ENCODE measurements at places on chromosomes 12 and 14. TPM values are rescaled to one million over a fixed set of nuclear protein-coding genes. Genes with fewer than 3 reads are reported as not detected.

DNA sequence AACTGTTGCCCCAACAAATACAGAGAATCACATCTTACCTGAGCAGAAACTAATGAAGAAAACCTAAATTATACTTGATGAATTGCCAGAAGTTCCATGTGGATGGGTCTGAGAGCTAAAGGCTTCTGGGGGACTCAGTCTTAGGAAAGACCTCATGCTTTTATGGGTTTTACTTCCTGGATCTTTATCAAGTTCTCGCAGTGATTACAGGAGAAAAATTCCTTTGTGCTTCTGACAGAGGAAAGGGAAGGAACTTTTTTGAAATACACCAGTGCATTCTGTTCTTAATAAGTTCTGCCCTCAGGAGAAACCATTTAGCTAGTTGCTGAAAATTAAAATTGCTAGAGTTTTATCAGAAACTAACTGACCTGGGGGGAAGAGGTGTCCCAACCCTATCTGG lies 203.9 kb upstream of the KITLG start:
- no peak for DNase-seq
- H3K36me3 ChIP-seq = no peaks in the 10 kb centered on the region
- H3K27me3 ChIP-seq = no peaks in the 10 kb centered on the region

GRCh38 chr12:70756791-70757190 lies 119.6 kb upstream of the PTPRB start:
- no peak overlapping the region for H3K4me3 ChIP-seq
- H3K4me1 ChIP-seq = peaks cover 6% of the 10 kb centered on the region
- no peaks in the 10 kb centered on the region for H3K27me3 ChIP-seq
- peak overlapping the region; percentile 80 for H3K27ac ChIP-seq

GRCh38 chr12:65699251-65699650 lies 125.0 kb upstream of the HMGA2 start:
- DNase-seq = peak; percentile 73
- H3K27ac ChIP-seq = no peak overlapping the region
- H3K36me3 ChIP-seq = no peaks in the 10 kb centered on the region
- H3K4me3 ChIP-seq = no peak overlapping the region
- no peaks in the 10 kb centered on the region for H3K27me3 ChIP-seq

DNA sequence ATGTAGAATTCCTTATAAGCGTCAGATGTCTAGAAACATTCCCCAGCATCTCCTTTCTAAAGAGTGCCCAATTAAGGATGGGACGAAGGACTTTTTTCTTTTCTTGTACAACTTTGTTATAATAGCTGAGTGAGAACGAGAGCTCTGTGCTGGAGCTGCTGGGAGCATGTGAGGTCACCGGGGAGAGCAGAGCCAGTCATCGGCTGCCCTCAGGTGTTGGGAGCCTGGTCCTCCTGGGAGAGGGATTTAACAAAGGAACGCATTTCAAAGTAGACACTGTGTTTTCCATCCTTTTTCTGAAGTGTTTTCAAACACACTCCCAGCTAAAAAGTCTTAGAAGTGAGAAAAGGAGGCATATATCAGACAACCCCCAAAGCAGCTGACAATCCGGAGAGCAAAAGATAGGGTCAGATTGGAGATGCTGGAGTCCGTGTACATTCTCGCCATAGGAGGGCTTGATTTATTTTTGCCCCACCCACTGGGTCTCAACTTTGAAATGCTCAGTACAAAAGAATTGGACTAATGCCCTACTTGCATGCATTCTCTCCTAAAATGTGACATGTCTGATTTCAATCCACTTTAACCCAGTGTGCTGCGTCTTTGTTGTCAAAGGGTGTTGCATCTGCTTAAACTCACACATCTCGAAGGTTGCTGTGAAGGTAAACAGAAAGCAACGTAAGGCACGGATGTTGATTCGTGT lies 50.8 kb upstream of the PIWIL1 start:
- H3K27ac ChIP-seq = no peak overlapping the region
- DNase-seq = no peak

- H3K4me1 ChIP-seq = peaks cover 6% of the 10 kb centered on the region
- H3K27me3 ChIP-seq = no peaks in the 10 kb centered on the region
- peak; percentile 81 for DNase-seq
- H3K36me3 ChIP-seq = no peaks in the 10 kb centered on the region
- no peak overlapping the region for H3K27ac ChIP-seq
These were observed 136.3 kb downstream of the SCARB1 start for GRCh38 chr12:124727264-124727800.

DNA sequence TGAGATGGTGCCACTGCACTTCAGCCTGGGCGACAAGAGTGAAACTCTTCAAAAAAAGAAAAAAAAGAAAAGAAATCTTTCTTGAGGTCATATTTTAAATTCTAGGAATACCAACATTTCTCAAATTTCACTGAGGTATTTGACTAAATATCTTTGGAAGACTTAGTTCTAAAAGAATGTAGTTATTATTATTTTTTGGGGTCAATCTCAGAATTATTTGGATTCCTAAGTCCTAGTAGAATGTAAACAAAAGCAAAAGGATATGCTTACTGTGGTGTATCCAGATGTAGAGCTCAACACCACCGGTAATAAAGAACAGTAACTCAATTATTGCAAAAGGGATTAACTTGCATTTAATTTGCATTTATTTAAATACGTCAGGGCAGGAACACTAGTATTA lies 25.0 kb downstream of the PRICKLE1 start:
- H3K27me3 ChIP-seq = no peaks in the 10 kb centered on the region
- no peak overlapping the region for H3K27ac ChIP-seq
- H3K4me3 ChIP-seq = no peak overlapping the region
- no peak for DNase-seq
- peaks cover 11% of the 10 kb centered on the region for H3K4me1 ChIP-seq

- H3K4me3 ChIP-seq = no peak overlapping the region
- peaks cover 41% of the 10 kb centered on the region for H3K36me3 ChIP-seq
- H3K27me3 ChIP-seq = no peaks in the 10 kb centered on the region
- no peak overlapping the region for H3K27ac ChIP-seq
- H3K4me1 ChIP-seq = peaks cover 5% of the 10 kb centered on the region
These were observed 40.1 kb upstream of the TSPAN9 start for GRCh38 chr12:3036901-3037600.

GRCh38 chr12:108332791-108333382 lies 6.2 kb downstream of the CMKLR1 start:
- H3K36me3 ChIP-seq = no peaks in the 10 kb centered on the region
- H3K27ac ChIP-seq = no peak overlapping the region
- no peak overlapping the region for H3K4me3 ChIP-seq
- H3K27me3 ChIP-seq = no peaks in the 10 kb centered on the region

DNA sequence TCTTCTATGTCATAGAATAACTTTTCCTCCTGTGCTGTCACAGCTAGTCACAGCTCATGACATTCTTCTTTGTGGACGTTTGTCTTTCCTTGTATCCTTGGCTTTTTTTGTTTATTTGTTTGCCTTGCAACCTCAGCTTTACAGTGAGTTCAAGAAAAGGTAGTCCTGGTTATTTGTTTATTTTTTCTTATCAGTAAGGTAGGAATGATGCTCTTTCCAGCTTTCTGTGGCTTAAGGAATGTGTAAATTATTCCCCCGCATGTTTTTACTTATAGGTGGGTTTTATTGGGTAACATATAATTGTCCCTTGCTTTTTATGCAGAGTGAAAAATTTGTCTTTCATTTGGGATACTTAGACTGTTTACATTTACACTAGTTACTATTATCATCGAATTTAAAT lies 1673.6 kb upstream of the FLRT2 start:
- H3K4me3 ChIP-seq = no peak overlapping the region
- no peaks in the 10 kb centered on the region for H3K36me3 ChIP-seq
- no peaks in the 10 kb centered on the region for H3K27me3 ChIP-seq
- H3K27ac ChIP-seq = no peak overlapping the region
- no peak for DNase-seq
- peaks cover 12% of the 10 kb centered on the region for H3K4me1 ChIP-seq

DNA sequence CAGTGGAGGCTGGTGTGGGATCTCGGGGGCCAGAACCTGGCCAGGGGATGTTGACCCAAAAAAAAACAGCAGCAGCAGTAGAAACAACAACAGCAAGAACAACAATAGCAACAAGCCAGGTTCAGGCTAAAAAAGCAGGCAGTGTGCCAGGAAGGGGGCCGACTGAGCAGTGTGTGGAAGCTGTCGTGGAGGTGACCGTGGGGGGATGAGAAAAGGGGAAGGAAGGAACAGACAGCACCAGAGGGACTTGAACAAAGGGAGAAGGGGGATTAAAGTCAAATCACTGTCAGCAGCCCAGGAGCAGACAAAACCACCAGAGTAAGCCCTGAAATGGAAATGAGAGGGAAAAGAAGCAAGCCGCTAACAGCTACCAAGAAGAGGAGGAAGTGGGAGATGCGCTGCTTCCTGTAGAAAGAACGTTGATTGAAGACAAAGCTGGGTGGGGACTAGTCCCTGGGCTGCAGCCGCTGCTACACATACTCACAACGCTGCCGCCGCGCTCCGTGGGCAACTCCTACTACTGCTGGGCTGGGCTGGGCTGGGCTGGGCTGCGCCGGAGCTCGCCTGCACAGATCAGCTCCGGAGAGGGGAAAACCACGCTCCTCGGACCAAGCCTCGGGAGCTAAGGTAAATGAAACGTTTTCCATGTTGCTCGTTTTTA lies at the start of gene GNG2:
GNG2 (plus strand) TSS at position 449 of the 661 bp plus-strand sequence. CDS start 90,067 bp downstream, outside the sequence.
- DNase-seq = peak; percentile 44
- H3K27me3 ChIP-seq = no peaks in the 10 kb centered on the region
- no peak within 1 kb of the TSS for H3K27ac ChIP-seq
- H3K36me3 ChIP-seq = no peaks in the 10 kb centered on the region
- peak within 1 kb of the TSS; percentile 55 for H3K4me3 ChIP-seq

DNA sequence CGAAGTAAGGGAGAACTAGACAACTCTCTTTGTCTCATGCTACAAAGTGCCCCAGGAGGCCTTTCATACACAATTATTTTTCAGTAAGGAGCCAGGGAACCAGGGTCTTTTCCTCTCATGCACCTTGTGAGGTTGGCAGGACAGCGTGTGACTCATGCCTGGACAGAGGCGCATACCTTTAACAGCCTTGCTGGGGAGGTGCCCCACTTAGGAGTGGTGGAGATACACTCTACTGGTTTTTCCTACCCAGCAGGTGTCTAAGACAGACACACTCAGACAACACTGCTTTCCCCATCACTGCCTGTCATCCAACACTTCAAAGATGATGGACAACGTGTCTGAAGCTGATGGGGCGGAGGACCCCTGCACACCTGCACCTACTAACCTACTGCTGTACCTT lies 49.1 kb downstream of the B4GALNT3 start:
- H3K4me3 ChIP-seq = no peak overlapping the region
- H3K27me3 ChIP-seq = no peaks in the 10 kb centered on the region
- H3K27ac ChIP-seq = no peak overlapping the region
- peaks cover 4% of the 10 kb centered on the region for H3K36me3 ChIP-seq

GRCh38 chr12:92987362-92987761 lies 58.3 kb upstream of the EEA1 start:
- H3K4me3 ChIP-seq = no peak overlapping the region
- H3K27ac ChIP-seq = no peak overlapping the region
- peaks cover 5% of the 10 kb centered on the region for H3K4me1 ChIP-seq
- H3K27me3 ChIP-seq = no peaks in the 10 kb centered on the region
- H3K36me3 ChIP-seq = no peaks in the 10 kb centered on the region
- DNase-seq = peak; percentile 77

DNA sequence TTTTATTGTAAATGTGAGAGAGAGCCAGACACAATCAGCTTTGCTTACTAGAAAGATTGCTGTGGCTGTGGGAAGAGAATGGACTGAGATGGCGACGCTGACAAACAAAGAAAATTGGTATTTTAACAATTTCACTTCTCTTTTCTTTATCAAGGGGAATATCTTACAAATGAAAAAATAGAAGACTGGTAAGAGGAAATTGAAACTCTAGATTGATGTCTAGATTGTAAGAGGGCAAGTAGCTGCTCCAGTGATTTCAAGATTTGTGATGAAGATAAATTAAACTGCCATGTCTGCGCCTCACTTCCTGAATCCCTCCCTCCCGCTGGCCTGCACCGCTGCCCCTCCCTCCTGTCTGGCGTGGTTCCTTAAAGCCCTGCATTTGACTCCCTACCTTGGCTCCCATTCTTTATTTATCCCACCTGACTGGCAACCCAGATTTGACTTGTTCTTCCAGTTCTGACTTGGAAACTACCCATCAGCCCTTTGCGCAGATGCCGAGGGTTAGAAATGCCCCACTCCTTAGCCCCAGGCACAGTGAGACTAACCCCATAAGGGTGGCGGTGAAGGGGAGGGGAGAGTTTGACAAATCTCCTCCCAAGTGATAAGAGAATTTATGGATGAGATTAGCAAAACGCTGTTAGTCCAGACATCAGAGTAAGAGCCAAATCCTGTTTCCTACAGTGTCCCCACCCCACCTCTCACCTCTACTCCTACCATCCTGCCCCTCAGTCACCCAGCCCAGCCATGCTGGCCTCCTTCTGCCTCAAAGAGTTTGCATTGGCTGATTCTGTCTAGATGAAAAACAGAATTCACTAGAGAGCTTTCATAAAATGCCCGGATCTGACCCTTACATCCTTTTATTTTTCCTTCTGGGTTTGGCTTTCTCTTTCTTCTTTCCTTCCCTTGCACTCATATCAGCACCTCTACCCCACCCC lies 125.3 kb upstream of the ATF7IP start:
- H3K36me3 ChIP-seq = peaks cover 6% of the 10 kb centered on the region
- peaks cover 11% of the 10 kb centered on the region for H3K4me1 ChIP-seq
- H3K4me3 ChIP-seq = no peak overlapping the region
- peak overlapping the region; percentile 82 for H3K27ac ChIP-seq

Gene KCNMB4
- not detected for total RNA-seq

Gene TNS2
- total RNA-seq = 26.3 TPM

Gene SLC6A12
- total RNA-seq = not detected

Gene PCED1B
- total RNA-seq = 5.1 TPM

Gene LRFN5
- total RNA-seq = not detected

Measured in MCF 10A (cell line).